ENCODE measurements at places on chromosomes 12 and 14. TPM values are rescaled to one million over a fixed set of nuclear protein-coding genes. Genes with fewer than 3 reads are reported as not detected.

DNA sequence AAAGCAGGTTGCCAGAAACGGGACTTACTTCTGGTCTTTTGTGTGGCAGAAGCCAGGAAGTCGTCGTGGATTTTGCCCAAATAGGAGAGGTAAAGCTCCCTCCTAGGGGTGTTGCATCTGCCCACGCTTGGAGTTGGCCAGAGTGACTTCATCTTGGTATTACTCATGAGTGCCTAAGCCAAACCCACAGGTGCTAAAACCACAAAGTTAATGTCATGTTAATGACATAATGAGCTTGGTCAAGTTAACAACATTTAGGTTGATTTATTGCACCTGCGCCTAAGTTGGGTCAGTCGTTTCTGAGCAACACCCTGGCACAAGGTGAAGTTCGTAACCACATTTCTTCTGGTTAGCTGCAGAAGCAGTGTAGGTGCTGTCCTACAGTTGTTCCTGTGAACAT is 225.2 kb downstream of the FUT8 start:
- DNase-seq, result peak; percentile 2

- no peak for DNase-seq
These were observed 25.0 kb downstream of the SNX6 start for GRCh38 chr14:34604995-34605394.

Gene GPR68
- total RNA-seq, result 0.04 TPM

DNA sequence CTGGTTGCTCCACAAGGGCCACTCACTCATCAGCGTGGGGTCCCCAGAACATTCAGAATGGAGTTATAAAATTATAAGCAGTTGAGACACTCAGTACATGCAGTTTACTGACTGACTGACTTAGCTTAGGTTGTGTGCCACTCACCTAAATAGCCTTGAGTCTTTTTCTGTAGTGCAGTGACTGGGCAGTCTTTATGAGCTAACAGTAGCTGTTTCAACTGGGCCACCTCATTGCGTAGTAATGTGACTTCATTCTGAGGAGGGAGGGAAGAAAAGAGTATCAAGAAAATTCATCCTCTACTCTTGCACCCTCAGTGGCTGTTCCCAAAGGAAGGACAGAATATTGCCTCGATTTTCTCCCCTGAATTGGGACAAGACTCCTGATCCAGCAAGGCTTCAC is 15.8 kb upstream of the NPFF start:
- DNase-seq, result no peak

Gene PMCH
- not detected for total RNA-seq

Gene MAGOHB
- 116 TPM for total RNA-seq

- DNase-seq, result no peak
These were observed 109.8 kb downstream of the ACSS3 start for GRCh38 chr12:81187686-81188085.

DNA sequence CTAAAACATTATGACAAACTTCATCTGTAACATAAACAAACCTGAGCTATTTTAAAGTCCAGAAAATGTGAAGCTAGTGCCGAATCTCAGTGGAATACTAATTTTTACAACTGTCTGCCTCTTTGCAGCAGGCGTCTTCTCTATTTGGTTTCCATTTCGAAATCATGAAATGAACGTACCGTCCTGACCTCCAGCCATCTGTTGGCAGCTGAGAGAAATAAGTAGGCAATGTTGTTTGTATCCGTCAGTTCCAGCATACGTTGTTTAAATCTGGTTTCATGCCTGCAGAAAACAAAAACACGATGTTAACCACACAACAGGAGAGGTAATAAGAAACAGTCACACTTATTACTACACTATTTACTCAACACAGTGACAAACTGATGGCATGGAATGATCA is 54.3 kb upstream of the KCNJ8 start:
- DNase-seq, result no peak

- no peak for DNase-seq
These were observed 23.1 kb upstream of the RNASE12 start for GRCh38 chr14:20614038-20614840.

GRCh38 chr12:5317556-5317955 is 114.4 kb upstream of the NTF3 start:
- no peak for DNase-seq

- no peak for DNase-seq
These were observed 62.6 kb downstream of the PDZRN4 start for GRCh38 chr12:41250748-41251147.

DNA sequence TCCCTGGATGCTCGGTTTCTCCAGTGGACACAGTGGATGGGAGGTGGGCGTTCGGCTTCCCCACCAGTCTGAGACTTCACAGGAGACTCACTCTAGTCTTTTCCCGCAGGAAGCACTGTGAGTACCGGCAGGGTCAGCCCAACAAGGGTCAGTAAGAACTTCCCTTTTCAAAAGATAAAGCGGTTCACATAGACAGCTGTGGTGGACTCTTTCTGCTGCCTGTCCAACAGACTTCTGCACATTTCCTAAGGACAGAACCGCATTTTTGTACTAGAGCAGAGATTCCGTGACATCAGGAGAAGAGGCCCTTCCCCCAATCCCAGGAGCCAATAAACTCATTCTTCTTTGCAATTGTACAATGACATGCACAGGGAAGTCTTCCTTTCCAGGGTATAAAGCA is 10.4 kb downstream of the LTBR start:
- no peak for DNase-seq

DNA sequence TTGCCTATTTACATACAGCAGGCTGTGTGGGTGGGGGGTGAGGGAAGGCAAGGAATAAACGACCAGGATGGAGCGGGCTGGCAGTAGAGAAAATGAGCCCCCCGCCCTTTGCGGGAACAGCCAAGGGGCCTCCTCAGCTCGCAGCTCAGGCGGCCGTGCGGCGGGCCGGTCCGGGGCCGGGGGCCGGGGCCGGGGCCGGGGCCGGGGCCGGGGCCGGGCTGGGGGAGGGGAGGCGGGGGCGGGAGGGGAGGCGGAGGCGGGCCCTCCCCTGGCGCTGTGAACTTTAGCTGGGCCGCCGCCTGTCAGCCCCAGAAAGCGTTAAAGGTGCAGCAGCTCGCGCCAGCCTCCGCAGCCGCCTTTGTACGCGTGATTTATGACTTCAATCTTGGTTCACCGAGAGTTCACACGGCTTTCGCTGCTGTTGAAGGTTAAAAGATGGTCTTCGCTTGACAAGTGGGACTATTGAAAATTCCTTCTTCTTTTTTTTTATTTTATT is 28.8 kb downstream of the HOXC4 start:
- DNase-seq, result no peak

GRCh38 chr12:109358154-109358869 is 10.6 kb downstream of the MYO1H start:
- peak; percentile 17 for DNase-seq

DNA sequence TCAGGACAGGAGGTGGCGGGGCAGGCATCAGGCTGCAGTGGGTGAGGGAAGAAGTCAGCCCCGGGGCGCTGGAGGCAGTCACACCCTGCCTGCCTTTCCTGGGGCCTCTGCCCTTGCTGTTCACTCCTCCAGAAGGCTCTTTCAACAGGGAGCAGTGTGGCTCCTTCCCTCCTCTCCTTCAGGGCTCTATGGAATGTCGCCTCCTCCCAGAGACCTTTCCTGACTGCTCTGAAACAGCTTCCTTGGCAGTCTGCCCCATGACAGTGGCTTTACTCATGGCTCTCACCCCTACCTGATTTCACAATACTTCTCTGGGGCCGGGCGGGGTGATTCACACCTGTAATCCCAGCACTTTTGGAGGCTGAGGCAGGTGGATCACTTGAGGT is 7.1 kb downstream of the RHOF start:
- peak; percentile 86 for DNase-seq

DNA sequence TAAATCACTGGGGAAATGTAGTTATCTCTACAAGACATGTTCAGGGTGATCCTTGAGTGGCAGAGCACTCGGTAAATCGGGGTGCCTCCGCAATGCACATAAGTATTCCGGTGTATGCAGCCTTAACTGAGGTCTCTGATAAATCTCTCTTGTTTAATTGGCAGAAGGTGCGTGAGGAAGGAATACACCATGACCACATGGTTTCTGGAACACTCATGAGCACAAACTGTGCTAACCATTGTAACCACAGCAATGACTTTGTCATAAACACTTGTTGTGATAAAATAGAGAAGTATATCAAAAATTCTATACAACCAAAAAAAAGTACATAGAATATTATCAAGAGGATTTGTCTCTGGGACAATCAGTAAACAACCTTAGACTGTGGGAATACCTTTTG is 146.8 kb upstream of the DIO2 start:
- DNase-seq, result no peak

- DNase-seq, result no peak
These were observed 575 bp downstream of the L2HGDH start for GRCh38 chr14:50311337-50311971.

Gene HCFC2
- total RNA-seq, result 6.7 TPM

DNA sequence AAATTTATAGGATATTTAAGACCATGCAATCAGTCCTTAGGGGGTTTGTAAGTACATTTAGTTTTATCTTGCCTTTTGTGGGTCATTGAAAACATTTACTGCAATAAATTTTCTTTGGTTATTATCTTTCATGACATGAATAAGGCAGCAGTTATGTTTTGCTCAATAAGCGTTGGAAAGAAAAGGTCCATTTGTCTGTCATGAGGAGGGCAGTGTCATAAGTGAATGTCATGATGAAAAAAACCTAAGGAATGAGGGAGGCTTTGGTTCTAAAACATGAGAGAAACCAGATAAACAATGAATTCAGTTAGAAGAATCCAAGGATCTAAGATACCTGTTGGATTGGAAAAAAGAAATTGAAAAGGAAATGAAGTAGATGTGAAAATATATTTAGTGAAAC is 209.4 kb downstream of the NAV3 start:
- DNase-seq, result no peak

Gene WNT1
- not detected for total RNA-seq

Gene HSPB8
- 49.4 TPM for total RNA-seq

GRCh38 chr12:131917139-131917710 is 11.9 kb upstream of the PUS1 start:
- DNase-seq, result no peak

Gene HOXC4
- 1.9 TPM for total RNA-seq

- DNase-seq, result no peak
These were observed 126.4 kb downstream of the RIMBP2 start for GRCh38 chr12:130589540-130590317.

Gene DBX2
- not detected for total RNA-seq

- no peak for DNase-seq
These were observed 954.4 kb downstream of the TRHDE start for GRCh38 chr12:73226593-73226992.

GRCh38 chr12:71415336-71416231 is 24.0 kb upstream of the LGR5 start:
- DNase-seq, result peak; percentile 57

GRCh38 chr12:106585105-106585520 is 2.3 kb downstream of the RFX4 start:
- DNase-seq, result no peak

- no peak for DNase-seq
These were observed 114.0 kb downstream of the SLC41A2 start for GRCh38 chr12:104844123-104844522.
